ENCODE measurements at places on chromosomes 2 and 18.
A peak's percentile ranks its signal among the peaks of the same experiment; 100 is the strongest.

DNA sequence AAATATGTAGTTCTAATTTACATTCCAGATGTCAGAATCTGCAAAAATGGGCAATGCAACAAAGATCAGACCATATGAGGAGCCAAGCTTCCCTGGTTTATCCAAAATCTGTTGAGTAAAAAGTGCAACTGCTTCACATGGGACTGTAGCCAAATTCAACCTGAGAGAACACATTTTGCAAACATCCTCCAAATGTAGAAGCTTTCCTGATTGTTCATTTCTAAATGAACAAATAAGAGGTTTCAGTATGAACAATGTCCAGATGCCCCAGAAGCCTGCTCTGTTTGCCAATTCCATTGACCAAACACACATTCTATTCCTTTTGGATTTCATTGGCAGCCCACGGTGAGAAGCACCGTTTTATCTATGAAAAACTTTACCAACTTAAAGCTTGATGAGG is 117.9 kb upstream of the OSR1 start:
- DNase-seq, result no peak

DNA sequence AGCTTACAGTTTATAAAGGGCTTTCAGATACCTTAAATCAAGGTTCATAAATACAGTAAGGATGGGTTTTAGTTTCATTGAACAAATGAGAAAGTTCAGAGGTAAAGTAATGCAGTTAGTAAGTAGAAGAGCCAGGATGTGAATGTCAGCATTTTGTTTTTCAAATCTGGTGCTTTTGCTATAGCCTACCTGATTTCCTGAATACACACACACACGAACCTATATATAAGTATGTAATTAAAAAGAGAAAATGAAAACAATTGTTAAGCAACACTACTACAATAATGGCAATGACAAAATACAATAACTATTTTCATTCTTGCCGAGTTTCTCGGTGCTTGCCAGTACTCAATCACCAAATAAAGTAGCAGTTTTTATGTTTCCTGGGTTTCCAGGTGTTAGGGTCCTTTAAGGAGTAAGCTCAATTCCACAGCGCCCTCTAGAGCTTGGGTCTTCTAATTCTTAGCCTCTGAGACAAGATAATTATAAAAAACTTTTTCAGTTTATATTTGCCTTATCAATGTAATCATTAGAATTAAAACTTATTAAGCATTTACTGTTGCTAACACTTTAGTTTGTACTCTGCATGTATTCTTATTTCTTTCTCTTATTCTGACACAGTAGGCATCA is 512.9 kb upstream of the ACVR2A start:
- peak; percentile 64 for DNase-seq

DNA sequence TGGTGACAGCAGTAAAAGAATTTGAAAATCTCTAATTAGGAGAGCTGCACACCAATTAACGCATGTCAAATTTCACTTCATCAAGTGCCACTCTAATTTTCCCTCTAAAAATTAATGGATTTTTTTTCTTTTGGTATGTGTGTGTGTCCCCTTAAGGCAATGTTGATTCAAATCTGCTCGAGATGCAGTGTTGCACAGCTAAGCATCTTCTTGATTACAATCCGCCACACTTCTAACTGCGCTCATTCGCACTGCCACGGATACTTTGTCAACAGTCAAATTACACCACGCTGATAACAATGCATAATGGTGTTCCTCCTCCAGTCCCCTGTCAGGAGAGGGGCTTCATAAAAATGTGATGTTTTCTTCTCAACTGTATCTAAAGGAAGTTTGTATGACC is 261.4 kb downstream of the MEIS1 start:
- no peak for DNase-seq

- DNase-seq, result no peak
These were observed 363.1 kb downstream of the NBAS start for GRCh38 chr2:15198051-15198450.

- DNase-seq, result no peak
These were observed 80.7 kb upstream of the CYRIA start for GRCh38 chr2:16746329-16746728.

GRCh38 chr2:237259201-237259600 is 154.8 kb downstream of the COL6A3 start:
- DNase-seq, result no peak

- DNase-seq, result no peak
These were observed 81.9 kb downstream of the CD226 start for GRCh38 chr18:69865776-69866175.

DNA sequence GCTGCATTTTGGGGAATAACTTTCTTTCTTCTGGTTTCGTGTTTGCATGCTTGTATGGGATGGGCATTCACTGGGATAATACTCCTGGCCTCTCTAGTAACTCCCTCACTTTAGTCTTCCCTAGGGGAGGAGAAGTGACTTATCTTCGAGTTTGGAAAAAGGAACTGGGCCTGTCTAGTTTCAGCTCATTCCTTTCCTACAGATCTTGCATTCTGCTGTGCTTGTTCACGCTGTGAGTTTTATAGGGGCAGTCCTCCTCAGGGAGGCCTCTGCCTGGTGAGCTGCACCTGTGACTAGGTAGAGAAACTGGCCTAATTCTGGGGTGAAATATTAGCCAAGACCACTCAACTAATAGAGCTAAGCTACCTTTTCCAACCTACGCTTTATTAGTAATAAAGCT is 50.9 kb downstream of the PHLPP1 start:
- no peak for DNase-seq

- no peak for DNase-seq
These were observed 202.5 kb upstream of the RBMS1 start for GRCh38 chr2:160696087-160696452.

DNA sequence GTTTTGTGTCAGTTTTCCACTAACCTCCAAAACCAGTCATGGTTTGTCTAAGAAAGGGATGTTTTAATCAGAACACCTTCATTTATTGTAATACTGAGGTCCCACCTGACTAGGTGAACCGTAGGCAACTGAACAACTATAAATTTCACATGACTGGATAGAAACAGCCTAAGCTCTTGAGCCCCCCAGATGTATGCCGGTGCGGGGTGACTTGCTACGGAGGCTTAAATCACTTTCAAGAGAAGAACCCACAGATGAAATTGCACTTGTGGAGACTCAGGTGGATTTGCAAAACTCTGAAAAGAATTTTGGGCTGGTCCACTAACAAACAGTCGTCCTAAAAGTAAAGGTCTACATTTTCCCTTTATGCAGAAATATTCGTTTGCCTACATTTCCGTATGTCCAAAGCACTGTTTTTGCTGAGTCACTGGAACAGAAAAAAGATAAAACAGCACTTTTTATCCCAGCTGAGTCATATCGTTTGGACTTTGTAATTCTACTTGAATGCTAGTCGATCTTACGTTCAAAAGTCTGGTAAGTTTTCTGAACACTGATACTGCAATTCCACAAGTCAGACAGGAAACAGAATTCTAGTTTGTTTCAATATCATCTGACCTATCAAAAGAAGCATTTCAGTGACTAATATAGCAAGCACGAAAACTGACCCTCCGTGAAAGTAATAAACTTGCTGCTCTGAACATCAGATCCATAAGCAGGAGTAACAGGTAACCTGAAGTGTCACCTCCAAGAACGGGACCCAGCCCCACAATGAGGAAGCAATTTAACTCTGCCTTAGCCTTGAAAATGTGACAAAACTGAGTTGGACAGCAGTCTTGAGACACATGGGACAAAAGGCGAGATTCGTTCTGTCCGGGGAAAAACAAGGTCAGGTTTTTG is 18.1 kb downstream of the ZNF516 start:
- peak; percentile 96 for DNase-seq

DNA sequence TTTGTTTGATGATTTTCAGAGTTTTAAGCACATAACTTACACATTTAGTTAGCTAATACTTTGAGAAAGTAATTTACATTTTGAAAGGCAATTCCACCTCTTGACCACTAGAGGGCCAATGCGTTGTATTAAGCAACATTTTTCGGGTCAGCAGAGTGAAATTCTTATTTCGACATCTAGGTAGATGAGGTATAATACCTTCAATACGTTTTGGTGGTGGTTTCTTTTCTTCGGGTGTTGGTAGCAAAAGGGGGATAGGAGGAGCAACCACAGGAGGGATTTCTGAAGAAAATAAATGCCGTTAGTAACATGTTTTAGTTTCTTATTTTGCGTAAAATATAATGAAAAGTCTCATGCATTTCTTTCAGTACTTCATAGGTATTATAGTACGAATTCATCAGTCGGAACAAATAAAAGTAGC is 106.3 kb downstream of the TTN start:
- peak; percentile 40 for DNase-seq

- no peak for DNase-seq
These were observed 3.1 kb upstream of the ADGRF3 start for GRCh38 chr2:26349690-26350089.

GRCh38 chr18:10878703-10879102 is 270.7 kb downstream of the PIEZO2 start:
- no peak for DNase-seq

DNA sequence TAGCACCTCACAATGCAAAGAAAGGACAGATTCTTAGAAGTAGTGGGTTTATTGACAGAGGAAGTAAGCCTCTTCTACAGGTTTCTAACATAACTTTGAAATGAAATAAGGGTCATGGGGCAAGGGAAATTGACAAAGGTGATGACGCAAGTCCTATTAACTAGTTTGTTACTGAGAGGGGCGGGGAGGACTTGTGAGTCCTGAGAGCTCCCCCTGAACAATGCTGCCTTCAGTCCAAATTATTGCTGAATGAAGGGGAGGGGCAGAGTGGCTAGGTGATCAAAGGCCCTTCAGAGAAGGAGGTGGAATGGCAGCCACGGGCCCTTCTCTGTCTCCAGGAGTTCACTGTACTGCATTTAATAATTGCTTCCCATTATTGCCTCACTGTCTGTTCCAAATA is 390.0 kb downstream of the MEIS1 start:
- no peak for DNase-seq

GRCh38 chr2:179239195-179239594 is 25.4 kb downstream of the SESTD1 start:
- peak; percentile 34 for DNase-seq

- no peak for DNase-seq
These were observed 89.9 kb downstream of the MIB1 start for GRCh38 chr18:21830532-21830931.

GRCh38 chr2:27796791-27797765 is 25.6 kb downstream of the MRPL33 start:
- peak; percentile 17 for DNase-seq

DNA sequence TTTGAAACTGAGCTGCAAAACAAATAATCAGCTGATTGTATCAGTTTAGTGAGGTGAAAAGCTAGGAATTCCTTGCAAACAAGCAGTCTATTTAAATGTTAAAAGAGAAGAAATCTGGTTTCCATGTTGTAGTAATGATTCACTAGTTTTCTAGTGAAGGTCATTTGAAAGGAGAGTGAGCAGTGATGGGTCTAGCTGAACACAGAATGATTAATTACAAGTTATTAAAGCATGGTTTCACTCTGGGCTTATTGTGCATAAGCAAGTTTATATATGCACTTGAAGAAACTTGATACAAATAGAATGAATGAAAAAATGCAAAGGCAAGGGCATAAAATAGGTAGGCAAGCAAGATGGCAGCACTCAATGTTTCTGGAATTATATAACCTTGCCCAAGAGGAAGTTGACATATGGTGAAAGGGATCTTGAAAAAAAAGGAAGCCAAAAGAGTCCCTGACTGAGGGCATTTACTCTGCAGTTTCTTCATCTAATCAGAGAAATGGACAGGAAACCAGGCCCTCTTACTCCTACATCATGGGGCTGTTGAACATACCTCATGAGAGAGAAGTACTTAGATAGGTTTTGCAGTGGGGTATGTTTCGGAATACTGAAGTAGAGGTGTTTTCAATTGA is 53.2 kb downstream of the PLCL1 start:
- DNase-seq, result no peak

DNA sequence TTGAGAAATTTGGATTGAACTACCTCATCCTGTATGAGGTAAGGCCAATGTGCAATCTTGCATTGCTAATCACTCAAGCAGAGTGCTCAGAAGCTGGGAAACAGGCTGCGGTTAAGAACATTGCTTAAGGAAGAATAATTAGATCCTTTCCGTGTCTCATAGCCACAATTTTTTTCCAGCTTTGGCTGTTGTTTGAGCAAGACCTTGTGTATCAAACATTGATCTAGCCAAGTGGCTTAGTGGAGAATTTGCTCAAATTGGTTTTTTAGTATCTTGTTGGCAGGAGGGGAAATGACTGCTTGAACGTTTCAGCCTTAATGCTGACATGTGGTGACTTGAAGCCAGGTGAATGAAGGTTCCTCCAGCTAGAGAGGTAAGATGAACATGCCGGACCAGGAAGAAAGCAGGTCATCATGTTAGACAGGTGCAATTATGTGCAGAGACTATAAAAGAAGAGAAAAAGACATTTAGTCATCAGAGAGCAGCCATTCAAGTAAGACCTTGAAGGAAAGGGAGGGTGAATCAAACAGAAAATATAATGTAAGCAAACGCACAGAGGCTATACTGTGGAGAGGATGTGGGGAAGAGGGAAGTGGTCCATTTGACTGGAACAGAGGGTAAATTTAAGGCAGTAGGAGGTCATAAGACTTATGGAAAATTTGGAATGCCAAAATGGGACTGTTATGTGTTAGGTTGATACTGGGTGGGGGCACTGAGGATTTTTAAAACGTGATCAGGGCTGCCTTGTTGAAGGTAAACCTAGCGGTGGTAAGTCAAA is 98.9 kb upstream of the CYP1B1 start:
- peak; percentile 99 for DNase-seq

GRCh38 chr2:15584316-15584715 is 7.4 kb upstream of the DDX1 start:
- no peak for DNase-seq

DNA sequence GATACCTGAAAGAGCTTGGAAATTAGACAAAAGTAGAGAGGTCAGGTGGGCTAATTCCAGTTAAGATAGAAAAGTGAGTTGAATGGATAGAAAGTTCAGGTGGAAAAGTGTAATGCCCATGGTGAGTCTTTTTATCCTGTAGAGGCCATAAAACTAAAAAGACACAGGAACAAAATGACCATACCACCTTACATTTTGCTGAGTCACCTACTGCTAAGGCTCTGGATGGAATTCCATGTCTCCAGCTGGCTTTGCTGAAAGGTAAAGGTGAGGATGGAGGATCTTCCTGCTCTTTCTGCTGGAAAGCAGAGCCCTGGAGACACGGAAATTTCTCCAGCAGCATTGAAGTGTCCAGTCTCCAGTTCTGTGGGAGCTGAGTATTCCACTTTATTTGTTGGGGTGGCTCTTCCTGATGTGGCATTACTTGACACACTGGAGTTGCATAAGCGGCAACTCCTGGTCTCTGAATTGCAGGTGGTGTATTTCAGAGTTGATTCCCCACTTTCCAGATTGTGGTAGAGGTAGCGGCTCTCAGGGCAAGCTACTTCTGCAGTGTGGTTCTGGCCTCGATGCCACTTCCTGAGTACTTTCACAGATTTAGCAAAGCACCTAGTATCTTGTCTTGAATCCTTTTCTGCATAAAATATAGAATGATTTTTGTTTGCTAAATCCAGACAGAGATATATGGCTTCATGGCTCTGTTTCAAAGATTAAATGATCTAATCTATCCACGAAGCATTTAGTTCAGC is 10.7 kb downstream of the IL1RL2 start:
- DNase-seq, result no peak

- no peak for DNase-seq
These were observed 123.2 kb downstream of the BIRC6 start for GRCh38 chr2:32479993-32480392.

DNA sequence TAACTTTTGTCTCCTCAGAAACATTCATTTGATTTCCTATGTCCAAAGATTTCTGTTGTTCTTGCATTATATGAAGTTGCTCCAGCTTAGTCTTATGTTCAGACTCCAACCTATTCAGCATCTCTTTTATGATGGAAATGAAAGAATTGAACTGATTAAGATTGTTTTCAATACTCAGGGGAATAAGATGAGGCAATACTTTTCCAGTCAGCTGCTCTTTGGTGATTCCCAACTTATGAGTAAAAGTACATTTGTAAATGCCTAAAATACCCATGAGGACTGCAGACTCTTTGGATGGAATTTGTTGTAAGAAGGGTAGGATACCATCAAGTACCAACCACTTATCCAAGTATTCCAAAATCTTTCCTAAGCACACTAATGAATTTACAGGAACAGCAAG is 39.8 kb downstream of the TRAK2 start:
- DNase-seq, result peak; percentile 85
